DND-41 (cell line): ENCODE measurements at places on chromosomes 11 and 22.

DNA sequence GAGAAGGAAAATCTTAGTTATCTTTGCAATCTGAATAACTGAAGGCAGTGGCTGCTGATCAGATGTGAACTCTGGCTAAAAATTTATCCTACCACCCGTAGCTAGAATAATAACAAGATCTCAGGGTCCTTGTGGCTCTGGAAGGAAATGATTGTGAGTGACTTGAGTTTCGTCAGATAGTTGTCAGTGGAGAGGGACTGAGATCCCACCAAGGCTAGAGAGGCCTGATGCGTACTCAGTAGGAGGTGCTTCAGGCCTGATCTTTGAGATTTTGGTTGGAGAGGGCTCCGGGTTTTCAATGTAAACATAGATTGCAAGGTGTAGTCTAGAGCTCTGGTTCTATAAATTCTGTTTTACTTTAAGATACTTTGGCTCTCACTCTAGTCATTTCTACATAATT, 1.4 kb downstream of the MADD start:
- no peak for DNase-seq
- H3K27me3 ChIP-seq: no peaks in the 10 kb centered on the region
- peaks cover 22% of the 10 kb centered on the region for H3K36me3 ChIP-seq

GRCh38 chr11:104856607-104857006, 41.7 kb downstream of the CASP12 start:
- no peak overlapping the region for H3K27ac ChIP-seq
- no peaks in the 10 kb centered on the region for H3K36me3 ChIP-seq
- no peak for DNase-seq
- H3K4me1 ChIP-seq: peaks cover 25% of the 10 kb centered on the region
- H3K4me3 ChIP-seq: no peak overlapping the region
- no peaks in the 10 kb centered on the region for H3K27me3 ChIP-seq

DNA sequence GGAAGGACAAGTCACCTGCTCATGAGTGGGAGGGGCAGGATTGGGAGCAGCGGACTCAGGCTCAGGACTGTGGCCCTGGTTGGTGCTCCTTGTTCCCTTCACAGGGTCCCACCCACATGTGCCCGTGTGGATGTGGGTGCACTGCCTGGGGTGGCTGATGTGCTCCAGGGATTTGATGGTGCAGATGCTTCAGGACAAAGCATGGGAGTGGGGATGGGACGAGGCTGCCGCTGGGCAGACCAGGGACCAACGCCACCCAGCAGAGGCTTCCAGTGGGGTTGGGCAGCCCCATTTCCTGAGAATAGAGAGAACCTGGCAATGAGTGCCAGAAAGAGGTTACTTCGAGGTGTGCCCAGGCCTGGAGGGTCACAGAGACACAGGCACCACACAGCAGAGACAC, 65.5 kb upstream of the IGLL5 start:
- H3K4me3 ChIP-seq: no peak overlapping the region
- H3K36me3 ChIP-seq: no peaks in the 10 kb centered on the region
- peaks cover 96% of the 10 kb centered on the region for H3K4me1 ChIP-seq

GRCh38 chr22:38125751-38126201, 15.3 kb upstream of the BAIAP2L2 start:
- no peak for DNase-seq
- H3K27me3 ChIP-seq: no peaks in the 10 kb centered on the region
- H3K4me3 ChIP-seq: no peak overlapping the region
- H3K27ac ChIP-seq: no peak overlapping the region
- peaks cover 17% of the 10 kb centered on the region for H3K4me1 ChIP-seq

DNA sequence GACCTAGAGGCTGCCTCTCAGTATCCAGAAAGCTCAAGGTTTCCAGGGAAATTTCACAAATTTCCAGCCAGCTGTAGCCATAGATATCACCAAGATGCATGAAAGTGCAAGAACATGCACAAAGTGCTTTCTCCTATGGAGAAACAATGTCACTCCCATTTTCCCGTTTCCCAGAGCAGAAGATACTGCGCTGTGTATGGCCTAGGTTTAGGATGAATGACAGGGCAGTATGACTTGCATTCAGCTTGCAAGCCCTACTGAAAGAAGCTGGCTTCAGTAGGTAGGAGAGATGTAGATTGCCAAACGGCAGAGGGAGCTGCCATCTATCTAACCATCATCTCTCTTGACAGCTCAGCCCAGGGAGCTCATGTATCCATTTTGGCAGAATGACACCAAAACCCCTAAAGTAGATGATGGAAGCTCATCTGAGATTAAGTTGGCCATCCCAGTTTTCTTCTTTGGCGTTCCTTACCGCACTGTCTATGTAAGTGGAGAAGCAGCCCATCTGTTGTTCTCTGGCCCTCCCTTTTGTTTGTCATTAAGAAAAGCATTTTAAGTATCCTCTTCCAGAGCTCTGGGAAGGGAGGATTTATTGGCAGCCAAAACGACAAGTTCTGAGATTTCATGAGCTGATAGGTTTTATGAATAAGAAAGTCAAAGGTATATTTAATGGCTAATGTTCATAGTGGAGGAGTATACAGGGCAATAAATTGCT, 4.6 kb downstream of the TECTA start:
- H3K4me3 ChIP-seq: no peak overlapping the region
- peaks cover 10% of the 10 kb centered on the region for H3K27me3 ChIP-seq

- H3K36me3 ChIP-seq: no peaks in the 10 kb centered on the region
- H3K27me3 ChIP-seq: peaks cover 5% of the 10 kb centered on the region
- H3K4me3 ChIP-seq: no peak overlapping the region
These were observed 29.8 kb downstream of the AHNAK start for GRCh38 chr11:62516736-62517371.

DNA sequence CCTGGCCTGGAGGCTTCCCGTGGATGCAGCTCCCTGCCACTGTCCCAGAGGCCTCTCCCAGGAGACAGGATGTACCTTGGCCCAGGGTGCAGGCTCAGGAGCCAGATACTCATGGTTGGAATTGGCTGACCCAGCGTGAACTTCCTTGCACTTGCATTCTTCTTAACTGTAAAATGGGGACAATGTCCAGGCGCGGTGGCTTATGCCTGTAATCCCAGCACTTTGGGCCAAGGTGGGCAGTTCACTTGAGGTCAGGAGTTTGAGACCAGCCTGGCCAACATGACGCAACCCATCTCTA, 20.1 kb upstream of the ST3GAL4 start:
- no peak overlapping the region for H3K27ac ChIP-seq
- H3K4me3 ChIP-seq: no peak overlapping the region
- no peak for DNase-seq

DNA sequence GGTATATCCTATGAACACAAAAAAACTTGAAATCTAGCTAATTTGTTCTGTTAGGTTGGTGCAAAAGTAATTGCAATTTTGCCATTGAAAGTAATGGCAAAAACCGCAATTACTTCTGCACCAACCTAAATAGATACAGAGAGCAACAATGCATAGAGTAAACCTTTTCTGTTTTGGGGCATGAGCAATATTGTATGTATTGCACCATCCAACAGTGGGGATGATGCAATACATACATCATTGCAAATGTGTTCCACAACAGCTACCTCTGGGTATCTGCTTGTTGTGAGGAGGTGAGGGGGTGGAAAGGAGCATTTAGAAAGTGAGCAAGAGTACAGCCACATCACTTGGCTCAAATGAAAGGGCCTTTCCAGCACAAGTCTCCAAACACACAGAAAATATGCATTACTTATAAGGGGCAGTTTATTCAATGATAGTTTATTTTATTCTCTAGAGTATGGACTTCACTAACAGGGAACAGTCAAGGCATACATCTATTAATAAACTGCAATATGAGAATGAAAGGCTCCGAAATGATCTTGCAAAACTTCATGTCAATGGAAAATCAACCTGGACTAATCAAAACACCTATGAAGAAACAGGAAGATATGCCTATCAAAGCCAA, 77.3 kb downstream of the DEUP1 start:
- no peak for DNase-seq
- H3K27me3 ChIP-seq: peaks cover 2% of the 10 kb centered on the region
- H3K36me3 ChIP-seq: no peaks in the 10 kb centered on the region
- no peak overlapping the region for H3K27ac ChIP-seq
- H3K4me3 ChIP-seq: no peak overlapping the region

DNA sequence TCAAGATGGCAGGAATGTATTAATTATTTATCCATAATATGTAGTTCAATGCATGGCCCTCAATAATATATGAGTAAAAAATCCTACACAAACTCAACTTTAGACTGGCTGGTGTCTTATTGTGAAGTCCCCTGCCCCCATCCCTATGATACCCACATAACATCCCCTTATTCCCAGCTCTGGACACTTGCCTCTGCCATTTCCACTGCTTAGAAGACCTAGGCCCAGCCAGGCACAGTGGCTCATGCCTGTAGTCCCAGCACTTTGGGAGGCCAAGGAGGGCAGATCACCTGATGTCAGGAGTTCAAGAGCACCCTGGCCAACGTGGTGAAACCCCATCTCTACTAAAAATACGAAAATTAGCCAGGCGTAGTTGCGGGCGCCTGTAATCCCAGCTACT, 84.4 kb downstream of the BDNF start:
- H3K27me3 ChIP-seq: no peaks in the 10 kb centered on the region
- no peaks in the 10 kb centered on the region for H3K4me1 ChIP-seq
- H3K36me3 ChIP-seq: no peaks in the 10 kb centered on the region

DNA sequence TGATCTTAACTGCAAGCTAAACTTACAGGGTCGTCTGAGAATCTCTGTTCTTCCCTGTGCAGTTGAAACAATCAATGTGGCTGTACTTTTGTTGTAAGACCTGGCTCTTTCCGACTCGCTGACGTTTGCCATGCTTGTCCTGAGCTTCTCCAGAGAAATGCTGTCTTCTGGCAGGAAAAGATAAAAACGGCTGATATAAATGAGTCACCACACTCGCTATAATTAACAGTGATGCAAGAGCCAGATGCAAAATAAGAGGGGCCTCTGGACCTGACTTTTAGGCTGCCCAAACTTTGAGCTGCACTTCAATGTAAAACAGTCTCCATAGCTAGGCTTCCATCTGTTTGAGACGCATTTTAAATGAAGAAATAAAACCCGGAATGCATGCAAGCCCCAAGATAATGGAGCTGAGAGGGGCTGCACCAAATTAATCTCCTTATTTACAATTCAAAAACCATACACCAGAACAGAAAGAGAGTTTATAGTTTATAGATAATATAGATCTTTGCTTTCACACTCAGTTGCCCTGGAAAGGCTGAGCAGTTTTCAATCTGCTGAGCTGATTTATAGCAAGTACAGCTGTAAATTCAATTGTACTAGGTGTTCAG, 48.5 kb downstream of the WT1 start:
- H3K27ac ChIP-seq: peak overlapping the region; percentile 52
- no peaks in the 10 kb centered on the region for H3K27me3 ChIP-seq
- H3K4me3 ChIP-seq: no peak overlapping the region
- peaks cover 67% of the 10 kb centered on the region for H3K36me3 ChIP-seq
- peaks cover 73% of the 10 kb centered on the region for H3K4me1 ChIP-seq

GRCh38 chr22:38792833-38793232, 1.1 kb downstream of the DNAL4 start:
- no peak overlapping the region for H3K27ac ChIP-seq
- peak overlapping the region; percentile 91 for H3K4me3 ChIP-seq
- peaks cover 8% of the 10 kb centered on the region; the same call in 1 of the 2 replicates for H3K36me3 ChIP-seq
- DNase-seq: no peak
